ENCODE measurements at places on chromosomes 6 and 20.

DNA sequence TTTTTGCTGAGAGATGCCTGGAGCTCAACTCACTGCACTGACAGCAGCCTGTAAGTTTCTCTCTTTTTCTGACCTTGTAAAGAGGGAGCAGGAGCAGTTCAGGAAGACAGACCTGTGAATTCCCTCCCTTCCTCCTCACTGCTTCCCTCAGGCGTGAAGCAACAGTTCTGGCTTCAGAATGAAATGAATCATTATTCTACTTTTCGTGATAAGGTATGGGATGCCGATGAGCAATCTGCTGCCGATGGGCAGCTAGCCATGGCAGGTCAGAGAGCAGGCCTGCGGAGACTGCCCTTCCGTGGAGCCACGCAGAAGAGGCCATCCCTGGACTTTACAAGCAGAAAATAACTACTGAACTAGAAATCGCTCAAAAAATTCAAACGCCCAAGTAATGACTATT lies 426.5 kb upstream of the RNF217 start:
- no peak for DNase-seq

DNA sequence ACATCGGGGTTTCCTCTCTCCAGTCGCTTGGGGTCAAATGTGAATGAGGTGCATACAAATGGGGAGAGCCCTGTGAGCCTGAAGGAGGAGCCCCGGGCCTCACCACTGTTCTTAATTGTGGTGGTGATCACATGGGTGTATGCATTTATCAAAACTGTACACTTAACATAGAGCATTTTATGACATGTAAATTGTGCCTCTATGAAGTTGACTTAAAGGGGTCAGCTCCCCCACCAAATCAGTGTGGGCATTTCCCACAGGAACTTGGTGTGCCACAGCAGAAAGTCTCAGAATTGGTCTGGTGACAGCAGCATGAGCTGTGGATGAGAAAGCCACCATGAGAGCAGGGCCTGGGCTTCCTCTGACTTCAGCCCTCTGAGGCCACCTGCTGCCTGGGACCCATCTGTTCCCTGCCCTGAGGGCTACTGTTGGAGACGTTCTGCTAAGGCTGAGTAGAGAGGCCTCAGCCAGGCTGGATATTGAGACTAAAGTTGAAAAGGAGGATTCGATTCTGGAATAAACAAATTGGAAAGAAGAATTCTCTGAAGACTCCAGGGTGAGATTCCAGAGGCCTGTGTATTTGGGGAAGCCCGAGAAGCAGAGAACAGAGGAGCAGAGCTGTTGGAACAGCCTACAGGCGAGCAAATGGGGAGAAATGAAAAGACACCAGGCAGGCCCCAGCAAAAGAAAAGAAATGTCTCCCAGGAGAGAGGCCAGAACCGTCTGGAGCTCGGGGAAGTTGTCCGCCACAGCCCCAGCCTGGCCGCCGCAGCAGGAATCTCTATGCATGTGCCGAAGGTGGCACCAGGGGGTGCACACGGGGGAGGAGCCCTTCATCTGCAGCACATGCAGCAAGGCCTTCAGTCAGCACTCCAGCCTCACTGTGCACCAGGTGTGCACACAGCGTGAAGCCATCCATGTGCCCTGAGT lies 37.6 kb upstream of the XRN2 start:
- no peak for DNase-seq

GRCh38 chr20:44388466-44389023 lies 33.0 kb downstream of the HNF4A start:
- DNase-seq, result no peak

DNA sequence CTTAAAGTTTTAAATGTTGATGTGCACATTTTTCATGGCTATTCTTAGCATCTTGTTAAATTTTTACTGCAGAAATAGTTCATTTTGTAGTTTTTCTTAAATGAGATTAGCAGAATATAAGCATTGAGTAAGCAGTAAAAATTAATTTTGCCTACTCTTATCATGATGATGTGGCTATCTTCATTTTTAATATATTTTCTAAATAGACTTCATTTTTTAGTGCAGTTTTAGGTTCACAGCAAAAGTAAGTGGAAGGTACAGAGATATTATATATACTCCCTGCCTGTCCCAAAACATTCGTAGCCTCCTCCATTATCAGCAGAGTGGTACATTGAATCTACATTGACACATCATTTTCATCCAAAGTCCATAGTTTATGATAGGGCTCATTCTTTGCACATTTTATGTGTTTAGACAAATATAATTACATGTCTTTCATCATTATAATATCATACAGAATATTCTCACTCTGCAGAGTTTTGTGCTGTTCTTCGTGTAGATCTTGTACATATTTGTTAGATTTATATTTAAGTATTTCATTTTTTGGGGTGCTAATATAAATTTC lies 13.7 kb downstream of the STXBP5 start:
- DNase-seq, result no peak

GRCh38 chr6:22392711-22393110 lies 95.9 kb upstream of the PRL start:
- DNase-seq, result no peak

GRCh38 chr6:147397306-147397705 lies 111.2 kb upstream of the SAMD5 start:
- DNase-seq, result no peak

DNA sequence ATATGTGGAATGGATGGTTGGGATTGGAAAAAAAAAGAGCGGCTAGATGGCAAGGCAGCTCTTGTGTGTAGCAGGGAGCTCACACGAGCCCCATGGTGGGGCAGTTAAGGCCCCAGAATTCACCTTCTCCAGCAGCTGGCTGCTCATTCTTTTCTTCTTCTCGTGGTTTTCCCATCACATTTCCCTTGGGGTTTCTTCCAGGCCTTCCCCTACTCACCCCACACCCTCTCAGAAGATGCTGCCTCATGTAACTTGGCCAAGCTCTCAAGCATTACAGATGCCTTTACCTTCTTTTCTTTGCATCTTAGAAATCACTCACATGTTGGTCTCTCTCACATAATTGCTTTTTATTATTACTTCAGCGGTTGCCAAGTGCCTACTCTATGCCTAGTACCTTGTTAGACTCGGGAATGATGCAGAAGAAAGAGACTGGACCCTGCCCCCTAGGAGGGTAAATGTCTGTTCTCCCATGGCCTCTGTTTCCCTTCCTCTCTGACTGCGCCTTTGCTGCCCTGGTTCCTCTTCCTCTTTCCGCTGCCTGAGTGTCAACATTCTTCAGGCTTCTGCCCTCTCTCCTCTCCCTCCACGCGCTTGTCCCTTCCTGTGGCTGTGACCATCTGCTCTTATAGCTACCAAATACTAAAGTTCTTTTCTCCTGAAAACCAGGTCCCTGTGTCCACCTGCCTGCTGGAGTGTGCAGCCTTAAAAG lies 28.6 kb downstream of the PPARD start:
- DNase-seq, result no peak

DNA sequence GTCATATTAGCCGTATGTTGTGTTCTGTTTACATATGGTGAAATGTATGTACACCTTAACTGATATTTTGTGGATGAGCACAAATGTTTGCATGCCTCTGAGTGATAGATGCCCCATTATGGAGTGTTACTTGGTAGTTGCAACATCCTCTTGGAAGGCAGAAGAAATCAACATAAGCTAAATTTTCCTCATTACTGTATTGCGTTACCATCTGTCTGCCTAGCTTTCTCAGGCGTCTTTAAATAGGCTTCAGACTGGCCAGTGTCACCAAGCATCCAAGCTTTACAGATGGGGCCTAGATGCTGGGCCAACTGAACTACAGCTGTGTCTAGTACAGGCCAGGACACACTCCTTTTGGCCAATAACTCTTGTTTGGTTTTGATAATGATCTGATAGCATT lies 250.6 kb downstream of the SAMD5 start:
- DNase-seq, result no peak

- DNase-seq, result no peak
Measured at GRCh38 chr6:38957426-38957825, 91.2 kb upstream of the GLP1R start.

DNA sequence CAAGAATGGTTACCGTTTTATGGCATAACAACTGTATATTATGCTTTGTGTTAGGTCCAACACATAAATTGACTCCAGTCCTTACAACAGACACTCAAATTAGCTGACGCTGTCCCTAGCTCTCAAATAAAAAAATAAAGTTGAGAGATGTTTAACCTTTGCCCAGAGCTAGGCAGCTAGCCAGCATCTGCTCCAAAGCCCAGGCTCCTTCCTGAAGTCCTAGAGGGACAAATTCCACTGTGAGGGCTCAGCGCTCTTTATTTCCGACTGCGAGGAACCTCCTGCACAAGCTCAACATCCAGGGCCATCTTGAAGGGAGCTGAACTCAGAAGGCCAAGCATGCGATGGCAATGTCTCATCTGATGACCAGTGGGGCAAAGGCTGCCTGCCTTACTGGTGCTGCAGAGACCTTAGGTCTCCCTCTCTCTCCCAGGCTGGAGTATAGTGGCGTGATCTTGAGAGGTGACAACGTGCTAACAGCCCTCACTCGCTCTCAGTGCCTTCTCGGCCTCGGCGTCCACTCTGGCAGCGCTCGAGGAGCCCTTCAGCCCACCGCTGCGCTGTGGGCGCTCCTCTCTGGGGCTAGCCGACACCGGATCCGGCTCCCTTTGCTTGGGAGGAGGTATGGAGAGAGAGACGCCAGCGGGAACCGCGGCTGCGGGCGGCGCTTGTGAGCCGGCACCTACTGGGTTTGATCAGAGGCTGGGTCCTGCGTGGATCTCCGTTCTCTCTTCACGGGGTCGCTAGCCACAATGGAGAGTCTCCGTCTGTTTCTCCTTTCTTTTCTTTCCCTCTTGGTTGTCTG lies 24.7 kb upstream of the GFOD1 start:
- DNase-seq, result no peak

DNA sequence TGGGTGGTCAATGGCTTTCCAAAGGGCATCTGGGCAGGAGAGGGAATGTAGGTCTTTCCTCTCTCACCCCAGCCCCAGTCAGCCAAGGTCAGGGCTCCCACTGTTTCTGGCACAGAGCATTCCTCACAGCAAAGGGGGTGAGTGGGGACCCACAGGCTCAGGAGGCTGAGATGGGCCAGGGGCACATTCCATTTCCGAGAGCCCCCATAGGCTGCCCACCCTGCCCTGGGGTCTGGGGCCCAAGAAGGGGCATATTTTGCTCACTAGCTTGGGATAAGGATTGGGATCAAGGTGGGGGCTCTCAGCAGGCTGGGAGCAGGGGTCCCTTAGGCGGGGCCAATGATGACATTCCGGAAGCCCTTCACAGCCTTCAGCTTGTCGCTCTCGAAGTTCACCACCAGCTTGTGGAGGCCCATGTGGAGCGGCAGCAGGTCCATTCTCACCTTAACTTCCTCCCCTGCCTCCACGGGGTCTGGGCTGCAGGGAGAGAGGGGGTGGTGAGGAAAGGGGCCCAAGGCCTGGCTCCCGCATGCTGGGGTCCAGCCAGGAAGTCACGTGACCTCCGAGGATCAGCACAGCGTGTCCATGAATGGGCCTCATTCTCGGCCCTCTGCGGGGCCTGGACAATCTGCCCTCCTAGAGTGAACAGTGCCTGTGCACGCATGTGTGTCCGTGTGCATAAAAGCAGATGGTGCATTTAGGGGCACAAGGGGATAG lies 35.0 kb downstream of the TGM2 start:
- DNase-seq, result no peak

DNA sequence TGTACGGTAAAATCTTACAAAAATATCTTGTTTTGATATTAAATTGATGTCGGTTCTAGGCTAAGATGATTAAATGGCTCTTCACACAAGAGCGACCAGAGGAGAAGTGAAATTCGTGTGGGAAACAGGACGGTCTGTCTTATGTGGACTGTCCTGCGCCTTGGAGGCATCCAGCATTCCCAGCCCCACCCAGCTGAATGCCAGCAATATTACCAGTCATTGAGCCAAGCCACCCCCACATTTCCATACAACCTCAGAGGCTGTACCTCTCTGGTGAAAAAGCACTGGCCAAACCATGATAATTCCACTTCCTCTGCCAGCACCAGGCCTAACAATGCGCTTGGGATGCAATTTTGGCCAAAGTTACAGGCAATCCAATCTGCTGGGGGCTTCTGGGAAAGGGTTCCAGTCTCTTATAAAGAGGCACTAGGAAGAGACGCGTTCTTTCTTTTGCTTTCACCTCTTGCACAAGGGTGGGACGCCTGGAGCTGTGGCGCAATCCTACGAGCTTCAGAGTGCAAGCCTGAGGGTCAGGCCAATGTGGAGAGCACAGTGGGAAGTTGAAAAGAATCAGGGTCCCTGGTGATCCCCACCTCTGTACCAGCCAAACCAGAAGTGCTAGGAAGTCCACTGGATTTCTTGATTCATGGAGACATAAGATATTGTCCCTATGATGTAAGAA lies 213.1 kb downstream of the PREX1 start:
- no peak for DNase-seq

DNA sequence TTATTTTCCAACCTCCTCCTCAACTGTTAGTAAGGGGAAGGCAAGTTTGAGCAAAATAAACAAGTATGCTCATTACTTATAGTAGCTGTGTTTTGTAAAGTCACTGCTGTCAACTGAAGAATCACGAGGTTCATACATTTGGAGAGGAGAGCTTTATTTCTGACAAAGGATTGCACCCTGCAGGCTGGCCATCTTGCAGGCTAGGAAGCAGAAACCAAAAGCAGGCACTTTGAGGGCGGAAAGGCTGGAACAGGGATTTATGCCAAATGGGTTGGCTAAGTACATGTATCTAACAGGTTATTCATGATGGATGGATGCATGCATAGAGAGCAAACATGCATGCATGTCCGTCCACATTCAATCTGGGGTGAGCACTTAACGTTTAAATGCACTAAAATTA lies 46.7 kb downstream of the PSMB1 start:
- DNase-seq, result no peak

DNA sequence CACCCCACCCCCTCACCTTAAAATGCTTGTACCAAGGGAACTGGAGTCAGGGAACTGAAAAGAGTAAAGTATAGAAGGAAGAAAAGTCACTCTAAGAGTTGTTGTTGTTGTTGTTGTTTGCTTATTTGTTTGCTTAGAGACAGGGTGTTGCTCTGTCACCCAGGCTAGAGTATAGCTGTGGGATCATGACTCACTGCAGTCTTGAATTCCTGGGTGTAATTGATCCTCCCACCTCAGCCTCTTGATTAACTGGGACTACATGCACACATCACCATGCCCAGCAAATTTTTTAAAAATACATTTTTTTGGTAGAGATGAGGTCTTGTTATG lies 681.6 kb upstream of the GJE1 start:
- DNase-seq, result no peak

- DNase-seq, result no peak
Measured at GRCh38 chr20:50930976-50931305, 296 bp downstream of the ADNP start.

DNA sequence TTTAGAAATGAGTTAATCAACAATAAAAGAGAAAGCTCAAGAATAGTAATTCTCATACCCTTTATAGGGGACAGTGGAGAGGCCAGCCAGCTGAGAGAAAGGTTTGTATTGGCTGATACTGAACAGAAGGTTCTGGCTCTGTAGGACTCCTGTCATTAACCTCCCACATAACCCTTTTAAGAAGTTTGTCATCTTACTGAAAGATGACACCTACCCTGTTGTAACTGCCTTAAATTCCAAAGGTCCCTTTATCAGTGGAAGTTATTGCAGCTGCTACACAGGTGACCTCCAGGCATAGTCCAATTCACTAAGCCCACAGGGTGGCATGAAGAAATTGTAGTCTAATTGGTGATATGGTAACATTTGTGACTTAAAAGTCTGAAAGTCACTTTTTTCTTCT lies 790.1 kb downstream of the TENT5A start:
- no peak for DNase-seq

GRCh38 chr20:34549291-34549928 lies 9.1 kb upstream of the MAP1LC3A start:
- no peak for DNase-seq

All from NCI-H2107 (cell line).